Activated CD4-positive, alpha-beta T cell treated with anti-CD3 and anti-CD28 coated beads for 4 hours (primary cell): ENCODE measurements at places on chromosomes 1 and 21.

DNA sequence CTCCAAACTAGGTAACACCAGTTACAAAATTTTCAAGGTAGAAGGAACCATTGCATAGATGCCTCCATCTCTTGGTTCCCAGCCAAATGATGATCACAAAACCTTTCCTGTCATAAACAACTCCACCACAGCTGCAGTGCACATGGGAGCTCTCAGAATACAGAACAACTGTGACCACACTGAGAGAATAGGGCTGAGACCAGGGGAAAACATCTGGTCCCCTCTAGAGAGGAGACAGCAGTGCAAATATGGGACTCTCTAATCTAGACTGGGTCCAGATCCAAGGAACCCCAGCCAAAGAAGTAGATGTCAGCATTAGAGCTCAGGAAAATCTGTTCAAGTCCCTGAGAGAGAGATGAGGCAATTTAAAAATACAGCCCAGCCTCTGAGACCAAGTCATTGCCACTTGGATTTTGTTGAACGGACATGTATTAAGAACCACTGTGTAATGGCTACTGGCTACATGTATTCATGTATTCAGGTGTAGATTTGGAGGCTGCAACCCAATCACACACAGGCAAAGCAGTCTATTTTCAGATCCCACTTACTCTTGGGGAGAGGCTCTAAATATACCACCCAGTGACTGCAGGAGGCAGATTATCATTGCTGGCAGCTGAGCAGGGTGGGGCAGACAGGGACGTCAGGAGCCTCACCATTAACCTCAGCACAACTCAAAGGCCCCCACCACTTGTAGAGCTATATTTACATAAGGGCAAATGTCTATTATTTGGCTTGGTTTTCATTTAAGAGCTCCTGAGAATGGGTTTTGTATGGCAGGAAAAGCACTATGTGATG is 7.6 kb upstream of the RXRG start:
- DNase-seq, result no peak

DNA sequence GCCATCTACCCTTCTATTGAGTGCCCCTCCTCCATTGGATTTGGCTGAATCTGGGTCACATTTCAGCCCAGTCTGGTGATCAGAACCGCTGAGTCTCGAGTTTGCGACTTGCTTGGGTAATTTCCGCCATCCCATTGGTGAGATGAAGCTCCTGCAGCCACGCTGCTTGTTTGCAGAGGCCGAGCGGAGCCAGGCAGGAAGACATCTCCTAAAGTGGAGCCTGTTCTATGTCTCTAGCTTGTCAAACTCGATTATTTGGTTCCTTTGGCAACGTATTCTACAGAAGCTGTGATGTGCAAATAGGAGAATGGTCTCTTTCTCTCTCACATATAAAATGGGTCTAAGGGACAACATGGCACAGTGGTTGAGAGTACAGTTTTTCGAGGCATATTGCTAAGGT is 206.8 kb upstream of the PLXNA2 start:
- DNase-seq, result no peak

DNA sequence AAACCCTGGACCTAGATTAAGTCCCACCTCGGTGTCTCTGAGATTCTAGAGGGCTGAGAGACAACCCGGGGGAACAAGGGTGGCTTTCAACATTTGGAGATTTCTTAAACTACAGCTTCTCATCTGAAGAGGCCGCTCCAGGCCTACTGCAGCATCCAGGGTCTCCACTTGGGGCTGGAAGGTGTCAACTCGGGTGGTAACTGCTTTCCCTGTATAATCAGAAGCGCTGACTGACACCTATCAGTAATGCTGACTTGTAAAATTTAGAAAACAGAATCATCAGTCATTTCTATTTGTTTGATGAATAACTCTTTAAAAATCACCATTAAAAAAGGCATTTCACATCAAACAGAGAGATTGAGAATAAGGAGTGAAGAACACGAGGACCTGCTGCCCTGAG is 226.0 kb downstream of the PBX1 start:
- DNase-seq, result no peak

DNA sequence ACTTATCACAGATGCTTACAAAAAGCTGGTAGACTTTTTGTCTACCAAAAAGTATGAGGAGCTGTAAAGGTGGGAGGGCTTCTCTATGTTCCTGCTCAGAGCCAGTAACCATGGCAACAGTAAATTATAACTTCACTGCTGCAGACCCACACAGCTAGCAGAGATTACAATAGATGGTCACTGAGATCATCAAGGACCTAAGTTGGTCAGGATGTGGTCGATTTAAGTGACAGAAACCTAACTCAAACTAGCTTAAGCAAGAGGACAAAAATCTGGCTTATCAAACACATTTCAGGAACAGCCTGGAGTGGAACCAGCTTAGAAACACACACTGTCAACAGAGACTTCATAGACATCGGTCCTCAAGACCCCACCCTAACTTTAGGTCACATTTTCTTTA is 113.4 kb upstream of the ATP1A1 start:
- DNase-seq, result no peak

DNA sequence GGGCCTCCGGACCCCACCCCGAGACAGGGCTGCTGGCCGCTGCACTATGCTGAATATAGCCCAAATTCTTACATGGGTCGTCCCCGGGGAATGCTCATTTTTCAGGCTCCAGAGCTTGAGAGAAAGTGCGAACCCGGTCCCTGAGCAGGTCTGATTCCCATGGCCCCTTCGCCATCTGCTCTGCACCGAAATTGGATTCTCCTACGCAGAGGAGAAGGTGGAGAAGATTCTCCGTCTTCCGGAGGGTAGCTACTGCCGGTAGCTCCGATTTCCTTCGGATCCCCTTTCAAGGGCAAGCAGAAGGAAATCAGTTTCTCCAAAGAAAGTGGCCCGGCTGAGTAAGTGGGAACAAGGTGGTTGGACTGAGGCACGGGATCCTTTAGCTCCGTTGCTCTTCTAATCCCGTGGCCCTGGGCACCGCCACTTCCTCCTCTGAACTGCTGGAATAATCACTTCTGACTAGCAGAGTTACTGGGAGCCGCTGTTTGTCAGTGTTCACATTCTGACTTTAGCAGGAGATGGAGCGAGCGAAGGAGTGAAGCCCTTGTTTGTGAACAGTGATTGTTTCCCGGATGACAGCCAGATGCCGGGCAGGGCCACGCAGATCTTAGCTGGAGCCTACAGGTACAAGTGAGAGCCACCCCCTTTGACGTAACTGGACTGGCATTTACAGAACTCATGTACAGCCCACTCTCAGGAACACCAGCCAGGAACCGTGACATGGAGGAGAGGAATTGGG is 1.1 kb upstream of the ZNF496 start:
- DNase-seq, result no peak

DNA sequence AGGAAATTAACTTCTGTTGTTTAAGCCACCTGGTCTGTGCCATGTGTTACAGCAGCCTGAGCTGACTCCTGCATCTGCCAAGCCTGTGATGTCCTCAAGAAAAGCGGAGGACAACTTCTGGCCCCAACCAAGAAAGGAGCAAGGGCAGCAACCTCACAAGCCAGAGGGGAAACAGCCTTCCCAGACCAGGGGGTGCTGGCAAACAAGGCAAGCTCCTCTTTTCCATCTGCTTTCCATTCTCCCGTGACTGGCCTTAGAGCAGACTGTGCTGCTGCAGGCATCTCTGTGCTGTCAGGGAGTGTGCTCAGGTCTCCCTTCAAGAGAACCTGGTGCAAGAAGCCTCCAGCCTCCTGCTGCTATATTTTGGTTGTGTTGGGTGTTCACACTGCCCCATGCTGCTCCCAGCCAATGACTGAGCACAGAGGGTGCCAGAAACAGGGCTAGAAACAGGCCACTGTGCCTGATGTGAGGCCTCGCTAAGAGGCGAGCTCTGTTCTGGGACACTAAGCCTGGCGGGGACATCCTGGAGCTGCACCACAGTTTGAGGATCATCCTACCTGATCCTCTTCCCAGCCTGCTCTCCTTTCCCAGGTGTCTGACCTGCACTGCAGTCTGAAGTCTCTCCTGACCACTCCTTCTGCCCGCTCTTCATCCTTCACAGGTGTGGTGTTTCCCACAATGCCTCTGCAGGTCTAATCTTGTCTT is 27.5 kb upstream of the SLAMF9 start:
- DNase-seq, result no peak

- DNase-seq, result no peak
Observed at GRCh38 chr1:154420961-154421924, 16.1 kb downstream of the IL6R start.

- DNase-seq, result no peak
Observed at GRCh38 chr1:248825136-248825535, 579 bp downstream of the SH3BP5L start.
